SK-N-DZ (cell line): ENCODE measurements at places on chromosomes 6 and 20.
A peak's percentile ranks its signal among the peaks of the same experiment; 100 is the strongest.

DNA sequence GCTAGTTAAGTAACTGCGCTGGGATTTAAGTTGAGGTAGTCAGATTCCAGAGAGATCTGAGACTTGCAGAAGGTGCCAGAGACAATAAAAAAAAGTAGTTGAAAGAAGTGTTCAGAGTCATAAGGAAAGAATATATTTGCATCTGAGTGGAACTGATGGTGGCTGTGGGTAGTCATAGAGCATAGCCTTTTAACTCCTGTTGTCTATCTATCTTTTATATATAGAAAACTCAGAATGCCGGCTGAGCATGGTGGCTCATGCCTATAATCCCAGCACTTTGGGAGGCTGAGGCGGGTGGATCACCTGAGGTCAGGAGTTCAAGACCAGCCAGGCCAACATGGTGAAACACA is 62.0 kb downstream of the CARMIL1 start:
- DNase-seq: no peak

DNA sequence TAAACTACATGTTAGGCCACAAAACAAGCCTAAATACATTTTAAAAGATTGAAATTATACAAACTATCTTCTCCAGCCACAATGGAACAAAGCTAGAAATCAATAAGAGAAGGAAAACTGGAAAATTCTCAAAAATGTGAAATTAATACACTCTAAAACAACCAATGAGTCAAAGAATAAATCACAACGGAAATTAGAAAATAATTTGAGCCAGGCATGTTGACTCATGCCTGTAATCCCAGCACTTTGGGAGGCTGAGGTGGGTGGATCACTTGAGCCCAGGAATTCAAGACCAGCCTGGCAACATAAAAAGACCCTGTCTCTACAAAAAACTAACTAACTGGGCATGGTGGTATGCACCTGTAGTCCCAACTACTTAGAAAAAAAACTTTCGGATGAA is 6.3 kb upstream of the WFDC13 start:
- DNase-seq: no peak

DNA sequence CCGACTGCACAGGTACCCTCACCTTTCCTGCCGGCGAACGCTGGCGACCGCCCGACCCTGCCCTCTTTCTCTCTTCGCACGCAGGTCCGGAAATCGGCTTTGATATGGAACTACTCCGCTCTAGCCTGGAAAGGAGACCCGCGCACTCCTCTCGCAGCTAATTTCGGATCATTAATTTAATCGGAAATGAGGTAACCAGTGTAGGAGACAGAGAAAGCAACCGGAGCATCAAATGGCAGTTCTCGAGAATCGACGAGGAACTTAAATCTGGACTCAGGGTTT is 949 bp upstream of the ATXN1 start:
- DNase-seq: peak; percentile 33

- no peak for DNase-seq
Observed at GRCh38 chr6:163757520-163757919, 343.0 kb downstream of the QKI start.

DNA sequence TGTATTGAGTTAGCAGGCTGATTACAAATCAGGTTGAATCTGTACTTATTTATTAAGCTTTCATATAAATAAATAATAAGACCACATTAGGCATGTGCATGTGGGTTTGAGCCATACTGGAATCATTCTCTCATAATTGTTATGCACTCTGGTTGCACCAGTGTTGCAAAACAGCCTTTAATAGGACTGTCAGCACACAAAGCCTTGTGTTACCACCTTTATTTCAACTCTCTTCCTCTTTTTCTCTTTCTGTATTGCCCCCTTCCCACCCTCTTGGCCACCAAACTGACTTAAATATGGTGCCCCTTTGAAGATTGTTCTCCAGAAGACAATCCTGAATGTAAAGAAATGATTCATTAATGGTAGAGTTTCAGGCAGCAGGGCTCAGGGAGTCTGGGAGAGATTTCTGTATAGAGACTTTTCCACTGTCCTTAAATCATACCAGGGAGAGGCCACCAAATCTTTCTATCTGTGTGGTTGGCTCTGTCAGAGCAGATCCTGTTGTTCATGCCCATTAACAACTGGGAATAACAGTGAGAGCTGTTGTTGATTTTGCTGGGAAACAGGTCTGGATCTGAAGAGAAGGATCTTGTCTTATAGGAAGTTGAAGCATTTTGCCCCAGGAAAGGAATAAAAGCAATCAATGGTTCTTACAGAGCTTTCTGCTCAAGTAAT is 131.6 kb upstream of the SOX4 start:
- no peak for DNase-seq

- no peak for DNase-seq
Observed at GRCh38 chr6:15929685-15930084, 199.2 kb upstream of the MYLIP start.

DNA sequence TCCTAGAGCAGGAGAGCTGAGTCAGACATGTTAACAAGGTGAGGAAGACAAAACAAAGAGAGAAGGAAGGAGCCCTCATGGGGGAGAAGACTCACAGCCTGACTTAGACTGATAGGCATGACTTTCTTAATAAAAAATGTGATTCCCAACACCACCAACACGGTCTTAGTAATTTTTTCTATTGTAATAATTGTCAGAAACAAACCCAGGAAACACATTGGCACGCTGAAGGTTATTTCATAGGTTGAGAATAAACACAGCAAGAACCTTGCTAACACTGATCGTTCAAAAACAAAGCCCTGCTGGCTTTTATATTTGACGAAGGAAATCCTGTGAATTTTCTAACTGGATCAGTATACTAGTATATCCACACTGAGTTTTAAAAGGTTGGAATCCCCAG is 286.8 kb downstream of the HACE1 start:
- no peak for DNase-seq

DNA sequence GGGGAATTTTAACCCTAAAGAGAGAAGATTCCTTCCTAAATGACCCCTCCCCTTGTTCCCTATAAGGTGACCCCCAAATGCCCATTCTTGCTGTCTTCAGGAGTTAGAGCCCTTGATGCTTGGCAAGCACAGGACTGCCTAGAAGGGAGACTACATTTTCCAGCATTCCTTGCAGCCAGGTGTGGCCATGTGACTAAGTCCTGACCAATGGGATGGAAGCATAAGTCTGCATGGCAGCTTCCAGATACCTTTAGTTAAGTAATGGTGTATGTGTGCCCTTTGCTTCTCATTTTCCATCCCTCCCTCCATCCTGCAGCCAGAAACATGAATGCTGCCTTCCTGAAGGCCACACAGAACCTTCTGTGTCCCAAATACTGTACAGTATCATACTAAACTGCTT is 5.5 kb downstream of the BFSP1 start:
- peak; percentile 37 for DNase-seq

GRCh38 chr6:68094070-68094469 is 541.0 kb upstream of the ADGRB3 start:
- no peak for DNase-seq
